ENCODE measurements at places on chromosomes 2 and 18.

DNA sequence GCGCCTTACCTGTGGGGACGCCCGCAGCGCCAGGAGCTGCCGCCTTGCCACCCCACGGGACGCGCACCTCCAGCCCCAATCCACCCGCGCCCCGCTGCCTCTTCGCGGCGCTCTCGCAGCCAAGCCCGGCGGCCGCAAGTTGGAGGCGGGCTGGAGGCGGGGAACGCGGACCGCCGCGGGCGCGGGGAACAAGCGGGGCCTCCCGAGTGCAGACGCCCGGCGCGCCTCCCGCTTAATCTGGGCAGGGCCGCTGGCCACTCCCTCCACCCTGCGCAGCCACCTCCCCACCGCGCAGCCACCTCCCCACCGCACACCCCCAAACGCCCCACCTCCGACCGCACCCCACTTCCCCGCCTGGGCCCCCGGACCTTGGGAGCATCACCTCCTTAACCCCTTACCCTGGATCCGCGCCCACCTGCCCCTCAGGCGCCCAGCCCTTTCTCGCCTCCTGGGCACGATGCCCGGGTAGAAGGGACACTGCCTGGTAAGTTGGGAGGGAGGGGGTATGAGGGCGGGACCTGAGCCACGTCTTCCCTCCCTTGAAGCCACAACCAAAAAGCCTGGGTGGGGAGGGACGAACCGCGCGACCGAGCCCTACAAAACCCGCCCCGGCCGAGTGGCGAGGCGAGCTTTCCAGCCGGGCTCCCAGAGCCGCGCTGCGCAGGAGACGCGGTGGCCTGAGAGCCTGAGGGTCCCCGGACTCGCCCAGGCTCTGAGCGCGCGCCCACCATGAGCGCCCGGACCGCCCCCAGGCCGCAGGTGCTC lies at the start of the genes COL4A3 and COL4A4:
Gene COL4A3, plus strand, starts transcription at position 627 of the 765 bp plus-strand sequence. Its CDS starts 103 bp downstream, at position 730.
Gene COL4A4, minus strand, starts transcription at position 208 of the 765 bp plus-strand sequence. CDS start 16,722 bp downstream, outside the sequence.
- DNase-seq, result peak; percentile 14

DNA sequence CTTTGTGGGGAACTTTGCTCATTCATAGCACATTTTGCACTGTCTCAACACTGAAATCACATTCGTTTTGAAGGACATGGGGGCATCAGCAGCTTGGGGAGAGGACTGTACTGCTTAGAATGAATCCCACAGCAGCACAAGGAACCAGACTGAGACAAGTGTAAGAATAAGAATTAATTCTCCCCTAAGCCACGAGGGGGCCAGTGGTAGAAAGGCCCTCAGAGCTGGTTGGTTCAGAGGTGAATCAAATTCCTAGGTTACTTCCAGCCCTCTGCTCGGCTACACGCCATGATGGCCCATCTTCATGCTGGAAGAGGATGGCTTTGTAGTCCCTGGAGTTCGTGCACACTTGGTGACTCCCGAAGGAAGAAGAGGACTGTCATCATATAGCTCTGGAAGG lies 12.0 kb upstream of the MC5R start:
- peak; percentile 15 for DNase-seq

DNA sequence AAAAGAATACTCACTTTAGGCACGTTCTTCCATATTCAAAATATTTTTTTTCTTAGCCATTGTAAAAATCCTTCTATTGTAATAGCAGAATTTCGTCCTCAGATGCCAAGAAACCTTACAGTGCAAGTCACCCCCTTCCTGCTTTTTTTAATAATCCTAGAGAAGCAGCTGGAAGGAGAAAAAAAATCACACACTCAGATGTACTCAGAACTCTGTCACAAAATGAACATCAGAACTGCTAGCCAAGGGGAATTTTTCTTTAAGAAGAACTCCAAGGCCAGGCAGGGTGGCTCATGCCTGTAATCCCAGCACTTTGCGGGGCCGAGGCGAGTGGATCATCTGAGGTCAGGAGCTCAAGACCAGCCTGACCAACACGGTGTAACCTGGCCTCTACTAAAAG lies 127.3 kb upstream of the SPATS2L start:
- DNase-seq, result no peak

DNA sequence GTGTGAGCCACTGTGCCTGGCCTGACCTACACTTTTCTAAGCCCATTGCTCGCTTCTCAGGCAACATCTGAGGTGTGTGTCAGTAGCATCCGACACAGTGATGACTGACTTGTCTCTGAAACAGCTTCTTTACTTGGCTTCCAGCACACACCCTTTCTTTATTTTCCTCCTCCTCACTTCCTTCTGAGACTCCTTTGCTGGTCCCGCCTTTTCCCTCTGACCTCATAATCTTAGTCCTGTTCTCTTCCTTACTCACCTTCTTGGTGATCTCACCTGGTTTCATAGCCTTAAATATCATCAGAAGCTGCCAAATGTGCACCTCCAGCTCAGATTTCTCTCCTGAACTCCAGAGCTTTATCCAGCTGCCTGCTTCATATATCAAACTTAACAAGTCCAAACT lies 66.6 kb upstream of the PELI1 start:
- no peak for DNase-seq

DNA sequence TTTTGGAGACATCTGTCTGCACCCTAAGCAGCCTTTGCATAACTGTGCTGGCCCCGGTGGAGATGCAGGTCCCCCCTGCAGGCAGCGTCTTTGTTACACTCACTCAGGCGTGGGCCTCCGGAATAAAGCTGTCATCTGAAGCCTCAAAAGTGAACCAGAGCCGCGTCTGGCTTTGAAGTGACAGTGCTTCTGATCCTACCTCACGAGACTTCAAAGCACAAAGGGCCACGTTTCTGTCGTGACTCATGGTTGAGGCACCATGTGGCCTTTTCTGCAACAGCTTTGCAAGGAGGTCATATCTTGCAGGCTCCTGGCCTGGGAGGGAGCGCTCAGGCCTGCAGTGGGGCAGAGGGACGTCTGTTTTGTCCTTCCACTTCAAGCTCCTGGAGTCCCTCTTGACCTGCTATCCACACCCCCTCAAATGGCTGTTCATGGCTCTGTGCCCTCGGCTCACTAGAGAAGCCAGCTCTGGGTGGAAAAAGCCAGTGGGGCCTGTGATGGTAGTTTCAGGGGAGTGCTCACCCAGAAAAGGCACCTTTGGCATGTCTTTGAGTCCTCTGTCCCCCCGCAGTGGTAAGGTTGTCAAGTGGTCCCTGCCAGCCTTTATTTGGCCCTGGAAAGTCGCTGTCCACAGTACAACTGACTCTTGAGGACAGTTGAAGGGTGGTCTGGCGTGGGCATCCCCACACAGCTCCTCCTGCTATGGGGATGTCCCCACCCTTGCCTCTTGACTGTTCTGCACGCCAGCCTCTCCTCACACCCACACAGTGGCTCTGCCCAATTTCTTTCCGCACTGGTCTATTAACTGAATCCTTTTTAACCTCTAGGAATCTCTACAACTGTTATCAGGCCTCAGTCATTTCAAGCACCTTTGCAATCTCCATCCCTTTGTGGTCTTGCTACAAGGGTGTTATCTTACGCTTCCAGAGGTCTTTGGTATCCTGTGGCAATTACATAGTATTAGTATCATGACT lies 19.3 kb downstream of the GPR55 start:
- no peak for DNase-seq
